Naive B cell (primary cell): ENCODE measurements at places on chromosomes 2 and 18.

DNA sequence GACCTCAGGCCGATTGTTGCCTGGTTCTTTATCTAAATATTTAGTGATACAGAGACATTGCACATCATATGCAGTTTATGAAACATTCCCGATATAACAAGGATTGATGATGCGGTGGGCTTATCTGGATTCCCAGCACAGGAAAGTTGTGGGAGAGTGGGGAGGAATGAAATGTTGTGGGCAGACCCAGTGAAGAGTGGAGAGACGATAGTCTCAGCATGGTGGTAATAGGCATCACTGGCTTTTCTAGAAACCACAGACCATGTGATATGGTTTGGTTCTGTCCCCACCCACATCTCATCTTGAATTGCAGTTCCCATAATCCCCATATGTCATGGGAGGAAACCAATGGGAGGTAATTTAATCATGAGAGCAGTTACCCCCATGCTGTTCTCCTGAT lies 34.8 kb upstream of the RND3 start:
- no peak for DNase-seq

GRCh38 chr2:60926741-60927552 lies 45.6 kb downstream of the REL start:
- peak; percentile 21 for DNase-seq

- no peak for DNase-seq
Measured at GRCh38 chr2:201369775-201370174, 12.6 kb upstream of the FLACC1 start.

DNA sequence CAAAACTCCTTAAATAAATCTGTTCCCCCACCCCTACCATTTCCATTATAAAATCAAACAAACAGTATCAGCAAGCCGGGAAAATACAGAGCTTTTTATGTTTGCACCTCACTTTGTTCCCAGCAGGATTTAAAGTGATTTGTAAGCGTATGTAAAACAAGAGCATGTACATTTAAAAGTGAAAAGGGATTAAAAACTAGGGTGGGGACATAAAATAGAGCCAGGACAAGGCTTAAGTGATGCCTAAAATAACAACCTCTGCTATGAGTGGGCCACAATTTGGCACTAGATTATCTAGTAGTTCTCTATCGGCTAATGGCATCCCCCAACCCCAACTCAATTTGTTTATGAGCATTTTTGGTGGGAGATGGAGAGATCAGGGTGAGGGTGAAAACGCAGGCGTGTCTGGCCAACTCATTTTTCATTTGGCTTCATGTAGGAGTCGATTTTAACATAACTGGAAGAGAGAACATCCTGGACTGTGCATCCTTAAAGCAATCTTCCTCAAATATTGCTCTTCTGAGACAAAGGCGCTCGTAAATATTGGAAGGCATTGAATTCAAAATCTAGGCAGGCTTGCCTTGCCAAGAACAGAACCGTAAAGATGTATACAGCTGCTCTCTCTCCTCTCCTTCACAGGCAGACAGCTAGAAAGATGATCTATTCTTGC lies 34.5 kb upstream of the TSPYL6 start:
- DNase-seq, result no peak

DNA sequence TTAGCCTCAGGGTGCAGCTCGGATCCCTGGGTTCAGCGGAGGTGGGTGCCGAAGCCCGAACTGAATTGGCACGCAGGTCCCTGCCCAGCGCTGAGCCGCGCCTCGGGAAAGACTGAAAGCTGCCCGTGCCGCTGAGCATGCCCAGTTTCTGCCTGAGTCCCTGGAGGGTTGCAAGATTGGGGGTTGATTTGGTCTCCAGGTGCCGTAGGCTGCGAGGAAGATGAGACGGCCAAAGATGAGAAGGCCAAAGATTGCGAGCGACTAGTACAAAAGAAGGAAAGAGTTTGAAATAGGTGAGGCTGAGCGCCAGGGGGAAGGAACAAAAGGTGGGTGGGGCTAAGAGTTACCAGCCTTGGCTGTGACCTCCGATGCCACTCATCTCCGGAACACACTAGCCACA lies 852 bp upstream of the KCNH7 start:
- DNase-seq, result no peak

DNA sequence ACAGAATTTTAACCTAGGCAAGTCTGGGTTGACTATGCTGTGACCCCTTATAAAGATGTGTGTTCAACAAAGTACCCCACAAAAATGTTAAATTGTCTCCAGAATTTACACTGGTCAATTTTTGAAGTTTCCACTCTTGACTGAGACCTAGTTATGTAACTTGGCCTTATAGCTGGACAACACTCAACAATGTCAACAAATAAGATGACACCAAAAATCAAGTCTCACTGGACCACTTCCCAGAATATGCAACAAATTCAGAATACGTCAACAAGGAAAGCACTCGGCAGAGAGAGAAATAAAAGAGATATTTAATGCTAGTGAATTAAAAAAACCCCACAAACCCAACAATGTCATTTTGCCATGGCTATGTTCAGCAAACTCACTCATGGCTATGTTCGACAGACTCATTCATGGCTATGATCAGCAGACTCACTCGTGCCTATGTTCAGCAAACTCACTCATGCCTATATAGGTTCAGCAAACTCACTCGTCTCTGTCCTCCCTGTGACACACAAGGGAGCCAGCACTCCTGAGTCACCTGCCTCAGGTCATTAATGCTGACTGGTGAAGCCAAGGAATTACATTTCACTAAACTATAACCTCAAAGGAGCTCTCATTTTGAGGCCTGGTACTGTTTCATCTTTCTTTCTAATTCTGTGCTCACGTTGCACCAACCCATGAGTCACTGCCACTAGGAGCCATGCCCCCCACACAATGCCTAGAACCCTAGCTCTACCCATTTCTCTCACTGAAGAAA lies 72.7 kb downstream of the PTPN2 start:
- no peak for DNase-seq

DNA sequence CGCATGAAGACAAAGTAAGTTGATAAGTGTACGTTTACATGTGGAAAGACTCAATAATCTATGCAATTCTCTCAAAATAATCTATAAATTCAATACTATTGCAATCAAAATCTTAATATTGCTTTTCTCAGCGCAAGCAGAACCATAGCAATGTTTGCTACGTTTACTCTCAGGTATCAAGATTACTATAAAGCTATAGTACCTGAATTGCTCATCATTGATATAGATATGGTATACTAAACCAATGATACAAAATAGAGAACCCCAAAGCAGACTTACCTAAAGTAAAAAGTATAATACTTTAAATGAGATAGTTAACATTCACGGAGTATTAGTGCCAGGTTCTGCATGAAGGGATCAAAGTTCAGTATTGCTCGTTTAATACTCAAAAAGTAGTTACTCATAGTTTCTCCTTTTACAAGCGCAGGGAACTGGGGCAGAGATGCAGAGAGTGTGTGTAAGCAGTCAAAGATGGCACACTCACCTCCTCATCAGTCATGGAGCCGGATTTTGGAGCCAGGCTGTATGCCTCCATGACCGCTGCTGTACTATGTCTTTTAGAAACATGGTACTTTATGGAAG lies 391.0 kb upstream of the ID2 start:
- no peak for DNase-seq

GRCh38 chr2:19659024-19659792 lies 242.6 kb downstream of the TTC32 start:
- DNase-seq, result no peak

GRCh38 chr2:50556934-50557575 lies 474.9 kb downstream of the NRXN1 start:
- no peak for DNase-seq

GRCh38 chr2:181054843-181055242 lies 74.4 kb downstream of the UBE2E3 start:
- DNase-seq, result no peak
